ENCODE measurements at places on chromosomes 16 and 17.

DNA sequence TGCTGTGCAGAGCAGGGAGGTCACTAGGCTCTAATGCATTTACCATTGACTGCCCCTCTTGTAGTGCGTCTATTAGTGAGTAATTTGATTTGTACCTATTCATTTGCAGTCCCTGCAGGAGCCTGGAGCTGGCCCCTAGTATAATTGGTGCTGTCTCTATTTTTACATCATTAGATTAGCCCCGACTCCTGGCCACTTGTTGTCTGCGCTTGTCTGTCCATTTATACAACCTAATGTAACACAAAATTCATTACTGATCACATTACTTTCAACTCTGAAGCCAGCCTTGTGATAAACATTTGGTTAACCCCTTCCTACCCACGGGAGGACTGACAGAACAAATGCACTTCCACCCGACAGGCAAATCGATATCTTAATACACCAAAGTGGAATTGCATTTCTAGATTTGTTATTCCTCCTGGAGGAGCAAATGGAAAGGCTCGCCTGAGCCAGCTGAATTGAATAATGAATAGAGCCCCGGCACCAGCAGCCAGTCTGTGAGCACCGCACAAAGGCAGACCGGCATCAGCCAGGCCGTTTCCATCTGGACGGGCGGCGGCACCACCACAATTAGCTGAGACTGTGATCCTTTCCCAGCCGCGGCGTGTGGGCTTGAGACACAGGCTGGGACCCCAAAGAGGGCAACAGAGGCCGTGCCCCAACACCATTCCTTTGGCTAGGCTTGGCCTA, 18.7 kb upstream of the TBX2 start:
- no peak for DNase-seq

- no peak for DNase-seq
These were observed 241.7 kb upstream of the MAF start for GRCh38 chr16:79842197-79842596.

DNA sequence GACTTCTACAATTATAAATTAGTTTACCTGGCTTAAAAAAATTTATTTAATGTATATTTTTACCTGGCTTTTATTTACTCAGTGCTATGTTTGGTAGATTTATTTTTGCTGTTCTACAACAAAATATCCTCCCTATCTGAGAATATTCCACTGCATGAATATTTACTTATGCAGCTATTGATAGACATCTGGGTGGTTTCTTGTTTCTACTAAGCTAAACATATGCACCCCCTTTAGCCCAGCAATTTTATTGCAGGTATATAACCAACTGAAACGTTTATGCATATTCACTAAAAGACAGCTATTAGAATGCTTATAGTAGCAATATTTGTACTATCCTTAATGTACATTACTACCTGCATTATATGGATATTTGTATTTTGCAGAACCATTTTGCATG, 187.7 kb upstream of the CPHXL start:
- no peak for DNase-seq

- no peak for DNase-seq
These were observed 676.7 kb upstream of the SOX9 start for GRCh38 chr17:71444078-71444477.

GRCh38 chr17:50361561-50362480, 11.2 kb downstream of the MRPL27 start:
- DNase-seq: peak; percentile 51

DNA sequence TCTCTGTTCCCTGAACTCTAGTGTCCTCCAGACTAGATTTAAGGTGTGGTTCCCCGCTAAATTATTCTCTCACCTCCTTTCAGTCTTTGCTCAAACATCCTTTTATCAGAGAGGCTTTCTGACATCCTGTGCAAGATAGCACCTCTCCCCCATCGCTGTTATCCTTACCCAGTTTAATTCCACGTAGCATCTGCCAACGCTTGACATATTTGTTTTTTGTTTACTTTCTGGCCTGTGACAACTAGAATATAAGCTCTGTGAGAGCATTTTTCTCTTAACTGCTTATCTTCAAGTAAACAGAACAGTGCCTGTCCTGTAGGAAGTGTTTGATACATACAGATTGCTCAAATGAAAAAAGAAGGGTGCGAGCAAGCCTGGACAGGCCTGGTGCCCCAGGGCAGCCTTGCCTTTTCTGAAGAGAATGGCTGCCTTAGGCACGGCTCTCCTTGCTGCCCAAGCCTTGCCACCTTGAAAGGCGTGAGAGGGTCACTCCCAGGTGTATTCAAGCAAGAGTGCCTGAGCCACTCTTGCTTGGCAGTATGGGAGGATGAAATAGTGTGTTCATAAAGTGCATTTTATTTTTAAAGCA, 9.7 kb downstream of the DYNLL2 start:
- no peak for DNase-seq

DNA sequence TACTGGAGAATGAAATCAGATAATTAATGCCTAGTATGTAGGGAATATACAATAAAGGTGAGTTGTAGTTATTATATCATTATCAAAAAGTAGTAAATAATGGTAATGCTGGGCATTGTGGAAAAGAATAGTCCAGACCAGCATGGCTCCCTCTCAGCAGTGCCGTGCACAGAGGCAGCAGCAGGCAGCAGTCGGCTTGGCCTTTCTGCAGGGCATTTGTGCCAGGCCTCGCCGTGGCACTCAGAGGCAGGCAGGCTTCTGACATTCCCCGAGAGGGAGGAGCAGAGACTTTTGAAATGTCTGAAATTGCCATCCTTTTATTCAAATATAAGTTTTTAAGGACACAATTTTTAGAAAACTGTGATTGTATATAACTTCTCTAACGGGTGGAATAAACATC, 15.0 kb downstream of the KIAA0513 start:
- DNase-seq: no peak

GRCh38 chr16:6732166-6732565, 600.5 kb upstream of the RBFOX1 start:
- DNase-seq: no peak

Data from activated CD4-positive, alpha-beta T cell treated with anti-CD3 and anti-CD28 coated beads, Interleukin-2, amount 50 U/mL, for 24 hours (primary cell).